SJSA1 (cell line): ENCODE measurements at places on chromosomes 12 and 14.

GRCh38 chr14:28297559-28297958 lies 469.0 kb upstream of the FOXG1 start:
- no peak for DNase-seq

DNA sequence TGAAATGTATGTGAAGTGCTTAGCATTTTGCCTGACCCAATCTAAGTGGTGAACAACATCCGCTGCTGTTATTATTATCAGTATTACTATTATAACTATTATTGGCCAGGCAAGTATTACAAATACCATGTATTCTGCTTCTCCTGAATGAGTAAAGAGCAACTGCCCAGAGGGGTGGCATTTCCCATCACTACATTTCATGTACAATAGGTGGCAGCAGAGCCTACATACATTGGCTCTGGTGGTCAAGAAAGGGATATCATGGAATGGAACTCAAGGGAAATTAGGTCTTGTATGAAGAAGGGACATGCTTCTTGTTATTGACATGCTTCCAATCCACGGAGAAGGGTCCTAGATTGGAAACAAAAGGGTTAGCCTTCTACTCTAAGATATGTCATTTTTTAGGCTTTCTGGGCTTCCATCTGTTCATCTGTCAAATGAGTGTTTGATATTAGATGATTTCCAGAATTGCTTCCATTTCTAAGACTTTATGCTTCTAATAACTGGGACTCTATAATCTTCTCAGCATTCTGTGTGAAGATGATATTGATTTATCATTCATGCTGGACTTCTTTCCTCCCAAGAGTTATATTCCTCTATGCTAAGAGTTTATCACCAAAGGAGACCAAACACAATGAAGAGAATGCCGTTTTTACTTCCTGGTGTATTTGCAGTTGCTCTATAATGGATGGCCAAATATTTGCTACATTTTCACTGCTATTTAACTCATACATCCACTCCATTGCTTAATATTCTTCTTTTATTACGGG lies 239.1 kb downstream of the SSPN start:
- no peak for DNase-seq

GRCh38 chr12:13368431-13368830 lies 171.9 kb downstream of the EMP1 start:
- DNase-seq, result no peak

DNA sequence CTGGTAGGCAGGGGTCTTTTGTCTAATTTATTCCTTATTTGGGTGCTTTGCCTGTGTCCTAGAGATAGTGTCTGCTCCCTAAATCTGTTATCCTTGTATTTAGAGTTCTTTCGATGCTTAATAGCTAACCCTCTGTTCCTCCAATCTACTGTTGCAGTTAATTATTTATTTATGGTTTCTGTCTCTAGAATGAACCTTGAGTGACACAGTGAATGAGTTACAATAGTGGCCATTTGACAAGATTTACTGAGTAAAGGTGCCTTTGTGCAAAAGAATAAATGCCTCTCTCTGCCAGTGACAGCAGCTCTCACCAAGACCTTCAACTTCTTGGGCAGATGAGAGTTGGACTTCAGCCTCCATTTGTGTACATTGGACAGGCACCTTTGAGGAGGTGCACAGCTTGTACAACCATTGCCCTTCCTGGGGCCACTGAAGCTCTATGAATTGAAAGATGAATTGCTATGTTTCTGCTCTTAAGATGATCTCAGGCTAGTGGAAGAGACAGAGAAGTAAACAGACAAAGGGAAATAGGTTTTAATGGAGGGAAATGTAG lies 165.9 kb downstream of the DERA start:
- DNase-seq, result no peak

- no peak for DNase-seq
These were observed 5.5 kb upstream of the CD4 start for GRCh38 chr12:6783828-6784227.

- DNase-seq, result peak; percentile 32
These were observed 37.8 kb downstream of the MYO1H start for GRCh38 chr12:109385339-109386058.

GRCh38 chr14:72699852-72700257 lies 194.0 kb downstream of the DPF3 start:
- no peak for DNase-seq

GRCh38 chr12:1054117-1054870 lies 63.3 kb downstream of the ERC1 start:
- DNase-seq, result no peak

GRCh38 chr14:88542857-88543795 lies 11.7 kb downstream of the PTPN21 start:
- no peak for DNase-seq

- peak; percentile 48 for DNase-seq
These were observed 27.8 kb downstream of the SMCO2 start for GRCh38 chr12:27474344-27474743.

DNA sequence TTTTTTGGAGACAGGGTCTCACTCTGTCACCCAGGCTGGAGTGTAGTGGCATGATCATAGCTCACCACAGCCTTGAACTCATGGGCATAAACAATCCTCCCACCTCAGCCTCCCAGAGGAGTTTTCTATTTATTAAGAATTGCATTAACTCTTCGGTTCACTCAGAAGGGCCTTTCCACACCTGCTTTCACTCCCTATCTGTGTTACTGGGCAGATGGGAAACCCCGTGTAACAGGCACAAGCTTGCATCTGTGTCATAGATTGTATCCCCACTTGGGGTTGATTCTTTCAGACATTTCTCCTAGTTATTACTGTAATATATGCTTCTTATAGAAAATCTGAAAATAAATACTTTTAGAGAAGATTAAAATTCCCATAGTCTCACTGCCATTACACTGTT lies 38.7 kb downstream of the STX2 start:
- DNase-seq, result no peak

DNA sequence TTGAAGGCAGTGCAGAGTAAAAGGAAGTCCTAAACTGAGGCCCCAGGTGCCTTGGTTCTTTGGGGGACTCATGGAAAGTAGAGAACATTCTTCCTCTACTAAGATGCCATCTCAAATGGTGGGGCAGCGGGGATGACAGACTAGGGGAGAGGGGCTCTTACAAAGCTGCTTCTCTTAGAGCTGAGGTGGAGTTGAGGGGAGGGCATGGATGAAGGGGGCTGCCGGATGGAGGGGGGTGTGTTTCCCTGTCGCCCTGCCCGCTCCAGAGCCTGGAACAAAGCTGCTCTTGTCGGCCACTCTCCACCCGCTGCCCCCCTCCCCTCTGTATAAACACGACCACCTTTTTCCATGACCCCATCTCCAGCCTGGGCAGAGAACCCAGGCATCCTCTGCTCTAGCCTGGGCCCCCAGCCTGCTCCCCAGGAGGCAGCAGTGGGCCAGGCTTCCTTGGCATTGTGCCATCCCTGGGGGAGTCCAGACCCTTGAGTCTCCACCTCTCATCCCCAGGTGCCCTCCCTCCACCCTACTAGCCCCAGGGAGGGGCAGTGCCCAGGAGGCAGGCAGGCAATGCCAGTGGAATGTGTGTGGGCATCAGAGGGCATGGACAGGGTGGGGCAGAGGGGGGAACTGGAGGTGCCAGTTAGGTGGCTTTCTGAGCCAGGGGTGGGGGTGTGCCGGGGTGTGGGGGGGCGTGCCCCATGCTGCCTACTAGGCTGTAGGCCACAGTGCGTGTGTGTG lies 1.7 kb downstream of the RARG start:
- no peak for DNase-seq

- DNase-seq, result no peak
These were observed 55.1 kb upstream of the PIK3C2G start for GRCh38 chr12:18206198-18206597.

DNA sequence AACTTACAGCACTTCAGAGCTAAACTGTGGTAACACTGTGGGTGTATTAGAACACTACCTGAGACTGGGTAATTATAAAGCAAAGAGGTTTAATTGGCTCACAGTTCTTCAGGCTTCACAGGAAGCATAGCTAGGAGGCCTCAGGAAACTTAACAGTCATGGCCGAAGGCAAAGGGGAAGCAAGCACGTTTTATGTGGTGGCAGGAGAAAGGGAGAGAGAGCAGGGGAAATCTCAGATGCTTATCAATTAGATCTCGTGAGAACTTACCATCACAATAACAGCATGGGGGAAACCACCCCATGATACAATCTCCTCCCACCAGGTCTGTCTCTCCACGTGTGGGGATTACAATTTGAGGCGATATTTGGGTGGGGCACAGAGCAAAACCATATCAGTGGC lies 512.6 kb downstream of the RERGL start:
- DNase-seq, result no peak

- DNase-seq, result no peak
These were observed 219.7 kb upstream of the PKP2 start for GRCh38 chr12:33116284-33116683.

GRCh38 chr12:31407562-31407961 lies 81.6 kb upstream of the SINHCAF start:
- no peak for DNase-seq

DNA sequence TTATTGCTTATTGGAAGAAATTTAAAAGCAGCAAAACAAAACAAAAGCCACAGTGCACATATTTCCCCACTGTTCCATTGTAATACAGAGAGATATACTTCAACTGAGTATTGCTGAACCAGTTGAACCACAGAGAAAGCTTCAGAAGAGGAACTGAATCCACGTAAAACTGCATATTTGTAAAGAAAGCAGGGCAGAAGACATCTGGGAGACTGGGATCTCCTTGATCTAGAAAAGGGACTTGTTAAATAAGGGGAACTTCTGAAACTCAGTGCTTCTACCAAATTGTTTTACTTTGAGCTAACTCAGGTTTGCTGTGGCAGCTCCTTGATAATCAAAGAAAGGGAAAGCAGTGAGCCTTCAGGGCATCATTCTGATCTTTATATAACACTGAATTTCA lies 411.1 kb upstream of the MDGA2 start:
- DNase-seq, result no peak

DNA sequence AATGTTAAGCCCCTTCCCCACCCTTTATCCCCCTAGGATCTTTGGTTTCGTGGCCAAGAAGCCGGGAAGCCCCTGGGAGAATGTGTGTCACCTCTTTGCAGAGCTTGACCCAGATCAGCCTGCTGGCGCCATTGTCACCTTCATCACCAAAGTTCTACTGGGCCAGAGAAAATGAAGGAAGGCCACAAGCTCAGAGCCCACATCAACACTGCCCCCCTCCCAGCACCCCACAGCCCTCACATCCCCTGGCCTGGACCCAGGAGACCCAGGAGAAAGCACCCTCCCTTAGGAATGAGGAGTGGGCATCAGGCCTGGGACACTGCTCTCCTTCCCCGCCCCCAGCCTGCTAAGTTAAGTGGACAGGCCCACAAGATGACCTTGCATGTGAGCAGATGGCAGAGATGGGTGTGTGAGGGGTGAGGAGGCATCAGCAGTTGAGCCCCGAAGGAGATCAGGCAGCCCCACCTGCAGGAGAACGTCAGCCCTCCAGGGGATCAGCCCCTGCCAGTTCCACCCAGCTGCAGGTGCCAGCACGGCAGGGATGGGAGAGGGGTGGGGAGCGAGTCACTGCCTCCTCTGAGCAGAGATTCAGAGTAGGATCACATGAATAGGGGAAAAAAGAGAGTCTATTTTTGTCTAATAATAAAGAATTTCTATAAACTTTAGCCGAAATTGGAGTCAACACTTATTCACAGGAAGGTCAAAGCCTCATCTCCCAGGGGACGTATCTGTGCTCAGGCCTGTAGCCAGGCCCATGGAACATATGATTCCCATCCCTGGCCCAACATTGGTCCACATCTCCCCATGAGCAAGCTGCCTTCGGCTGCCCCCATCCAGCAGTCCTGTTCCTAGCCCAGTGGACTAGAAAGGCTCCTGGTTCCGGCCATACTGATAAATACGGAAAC lies 14.1 kb downstream of the TNS2 start:
- peak; percentile 32 for DNase-seq

DNA sequence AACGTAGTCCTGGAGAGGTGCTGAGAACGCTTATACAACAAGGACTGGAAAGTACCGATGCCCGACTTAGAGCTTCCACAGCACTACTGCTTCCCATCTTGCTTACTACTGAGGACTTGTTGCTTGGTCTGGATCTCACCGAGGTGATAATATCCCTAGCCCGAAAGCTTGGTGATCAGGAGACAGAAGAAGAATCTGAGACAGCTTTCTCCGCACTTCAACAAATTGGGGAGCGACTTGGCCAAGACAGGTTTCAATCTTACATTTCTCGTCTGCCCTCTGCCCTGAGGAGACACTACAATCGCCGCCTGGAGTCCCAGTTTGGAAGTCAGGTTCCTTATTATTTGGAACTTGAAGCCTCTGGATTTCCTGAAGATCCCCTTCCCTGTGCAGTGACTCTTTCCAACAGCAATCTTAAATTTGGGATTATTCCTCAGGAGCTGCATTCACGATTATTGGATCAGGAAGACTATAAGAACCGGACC lies 1.1 kb downstream of the TOGARAM1 start:
- no peak for DNase-seq
